H1 (cell line): ENCODE measurements at places on chromosomes 6 and 20. TPM values are rescaled to one million over a fixed set of nuclear protein-coding genes. Genes with fewer than 3 reads are reported as not detected.

AFDN gene
- total RNA-seq = 192 and 196 TPM in 2 replicates

ZNF311 gene
- 4.2 and 4.3 TPM in 2 replicates for total RNA-seq

PSORS1C2 gene
- not detected in 2 replicates for total RNA-seq

MBOAT1 gene
- total RNA-seq = 19.5 and 19.6 TPM in 2 replicates

SLPI gene
- not detected in 2 replicates for total RNA-seq

CST2 gene
- total RNA-seq = not detected in 2 replicates

BCAS4 gene
- total RNA-seq = 21.2 and 21.4 TPM in 2 replicates

SCGN gene
- not detected in 2 replicates for total RNA-seq

TGM3 gene
- total RNA-seq = not detected in 2 replicates

SPATA25 gene
- total RNA-seq = 2.5 and 3.0 TPM in 2 replicates

MOXD1 gene
- total RNA-seq = 1.4 and 1.6 TPM in 2 replicates

NMBR gene
- total RNA-seq = not detected in 2 replicates
